ENCODE measurements at places on chromosomes 13 and 19.

- DNase-seq = no peak
Observed at GRCh38 chr13:26759907-26760831, at the start of gene GPR12. TSS of gene GPR12 (minus strand) at chr13:26760786. CDS start at chr13:26759827, 959 bp downstream.

- DNase-seq = no peak
Observed at GRCh38 chr13:42970824-42971690, 21.0 kb downstream of the EPSTI1 start.

DNA sequence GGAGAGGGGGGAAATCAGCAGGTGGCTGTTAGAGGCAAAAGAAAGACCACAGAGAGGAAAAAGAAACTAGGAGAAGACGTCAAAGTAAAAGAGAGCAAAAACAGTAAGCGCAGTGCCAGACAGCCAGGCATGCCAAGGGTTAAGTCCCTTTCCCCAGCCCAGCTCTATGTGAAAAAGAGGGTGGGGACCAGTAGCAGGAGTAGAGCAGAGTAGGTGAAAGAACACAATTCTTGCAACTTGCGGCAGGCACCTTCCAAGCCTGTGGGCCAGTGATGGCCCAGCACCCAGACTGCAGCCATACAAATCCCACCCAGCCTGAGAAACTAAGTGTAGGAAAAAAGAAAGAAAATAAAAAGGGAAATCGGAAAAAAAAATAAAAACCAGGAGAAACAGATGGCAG is 64.2 kb upstream of the ZNF85 start:
- DNase-seq = no peak

DNA sequence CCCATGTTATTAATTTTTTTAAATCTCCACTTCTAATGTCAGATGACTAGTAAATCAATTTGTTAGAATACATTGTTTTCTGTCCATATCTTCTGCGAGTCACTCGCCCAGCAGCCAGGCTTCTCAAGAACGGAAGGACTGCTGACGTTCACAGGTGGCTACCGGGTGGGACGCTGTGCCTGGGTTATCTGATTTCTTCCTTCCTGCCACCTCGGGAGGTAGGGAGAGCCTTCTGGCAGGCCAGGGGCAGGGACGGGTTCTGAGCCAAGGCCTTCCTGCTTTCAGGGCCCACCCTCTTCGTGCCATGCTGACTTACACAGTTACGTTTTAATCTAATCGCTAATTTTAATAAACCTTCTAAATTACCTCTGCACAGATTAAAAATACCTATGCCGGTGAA is 7.9 kb upstream of the C1QTNF9 start:
- DNase-seq = no peak

GRCh38 chr13:42073683-42074082 is 25.2 kb downstream of the DGKH start:
- DNase-seq = no peak

DNA sequence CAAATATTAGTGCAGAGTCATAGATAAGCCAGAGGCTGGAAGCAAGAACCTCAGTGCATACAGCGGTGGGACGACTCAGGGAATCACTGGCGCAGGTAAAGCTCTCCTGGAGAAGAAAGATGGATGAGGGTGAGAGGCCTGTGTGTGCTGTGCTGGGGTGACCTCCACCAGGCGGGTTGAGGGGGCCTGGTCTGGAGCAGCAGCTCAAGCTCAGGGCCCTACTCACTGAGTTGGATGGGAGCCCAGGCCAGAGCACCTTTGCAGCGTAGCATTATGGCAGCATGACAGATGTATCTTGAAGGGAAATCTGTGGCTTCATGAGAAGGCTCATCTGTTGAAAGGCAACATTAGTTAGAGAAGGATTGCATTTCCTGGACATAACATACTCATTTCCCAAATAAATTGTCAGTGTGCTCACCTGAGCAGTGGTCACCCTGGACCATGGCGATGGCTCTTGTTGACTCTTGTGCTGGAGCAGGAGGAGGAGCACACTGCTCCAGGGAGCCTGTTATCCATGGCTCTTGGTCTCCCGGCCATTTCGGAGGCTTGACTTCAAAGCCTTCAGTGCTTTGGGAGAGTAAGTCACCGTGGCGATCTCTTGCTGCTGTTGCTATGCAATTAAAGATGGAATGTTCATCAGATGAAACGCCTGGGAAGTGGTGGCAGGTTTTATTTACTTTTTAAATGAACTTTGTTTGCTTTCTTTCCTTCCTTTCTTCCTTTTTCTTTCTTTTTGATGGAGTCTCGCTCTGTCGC is 25.0 kb downstream of the HNRNPM start:
- no peak for DNase-seq

- no peak for DNase-seq
Observed at GRCh38 chr19:45785097-45785496, 2.8 kb upstream of the DMPK start.

DNA sequence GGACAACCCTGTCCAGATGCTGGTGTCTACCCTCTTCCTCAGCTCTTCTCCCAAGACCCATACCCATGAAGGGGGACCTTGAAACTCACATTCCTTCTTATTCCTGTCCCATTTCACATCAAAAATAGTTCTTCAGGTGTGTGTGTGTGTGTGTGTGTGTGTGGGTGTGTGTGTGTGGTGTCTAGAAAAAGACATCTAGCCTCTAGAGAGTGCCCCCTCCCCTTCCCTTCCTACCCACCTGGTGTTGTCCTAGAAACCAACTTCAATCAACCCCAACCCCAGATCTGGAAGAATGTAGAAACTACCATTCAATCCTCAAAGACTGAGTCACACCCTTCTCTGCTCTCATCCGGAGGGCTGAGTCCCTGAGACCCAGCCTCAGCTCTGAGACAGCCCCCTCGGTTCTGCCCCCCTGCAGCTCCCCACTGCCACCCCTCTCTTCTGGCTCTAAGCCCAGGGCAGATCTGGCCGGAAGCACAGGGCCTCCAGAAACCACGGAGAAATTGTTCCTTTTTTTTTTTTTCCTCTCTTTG is 3.5 kb downstream of the KCNN4 start:
- no peak for DNase-seq

- DNase-seq = no peak
Observed at GRCh38 chr13:43407023-43407581, 379.7 kb downstream of the ENOX1 start.

GRCh38 chr19:13164343-13165161 is 14.3 kb downstream of the IER2 start:
- peak; percentile 43 for DNase-seq

DNA sequence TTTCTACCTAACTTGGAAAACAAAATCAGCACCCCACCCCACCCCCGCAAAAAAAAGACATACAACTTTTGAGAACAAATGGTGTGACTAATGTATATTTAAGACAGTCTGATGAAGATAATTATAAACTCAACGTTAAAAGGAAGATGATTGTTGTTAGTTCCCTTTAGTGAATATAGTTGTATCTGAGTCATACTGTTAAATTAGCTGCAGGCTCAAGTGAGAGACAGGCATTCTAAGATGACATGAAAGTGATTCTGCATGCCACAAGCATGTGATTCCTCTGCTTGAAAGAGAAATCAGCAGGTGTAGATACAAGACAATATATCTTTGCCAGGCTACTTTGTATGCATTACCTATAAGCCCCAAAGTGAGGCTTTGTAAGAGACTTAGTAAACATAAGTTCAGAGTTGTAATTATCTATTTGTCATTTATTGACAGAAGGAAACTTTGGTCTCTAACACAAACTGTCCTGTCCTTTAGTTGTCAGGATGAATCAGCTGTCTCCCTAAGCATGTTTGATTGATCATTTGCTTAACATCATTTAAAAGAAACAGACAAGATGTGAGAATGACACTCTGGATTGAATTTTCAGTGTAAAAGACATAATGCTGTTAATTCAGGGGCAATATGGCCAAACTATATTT is 319.4 kb upstream of the HTR2A start:
- no peak for DNase-seq

- no peak for DNase-seq
Observed at GRCh38 chr13:20439261-20439660, 86.4 kb downstream of the CRYL1 start.

GRCh38 chr19:7682175-7682855 is 1.7 kb downstream of the TRAPPC5 start:
- DNase-seq = no peak

- no peak for DNase-seq
Observed at GRCh38 chr13:46778890-46779289, 18.1 kb downstream of the ESD start.

Measured in activated T-helper 1 cell treated with Interleukin-2 at 50 U/mL for 16 hours (primary cell).